ENCODE measurements at places on chromosomes 4 and X.

- DNase-seq = no peak
These were observed 49.9 kb upstream of the MND1 start for GRCh38 chr4:153294631-153295030.

GRCh38 chr4:74385386-74385785 is 20.4 kb downstream of the EREG start:
- no peak for DNase-seq

- DNase-seq = no peak
These were observed 2.7 kb downstream of the SHROOM2 start for GRCh38 chrX:9788911-9789310.

GRCh38 chr4:85086721-85087120 is 120.2 kb upstream of the WDFY3 start:
- DNase-seq = no peak

- DNase-seq = no peak
These were observed 210.2 kb upstream of the NPY2R start for GRCh38 chr4:154998284-154998683.
